Mesothelial cell of epicardium (in vitro differentiated cells): ENCODE measurements at places on chromosomes 11 and 22.

DNA sequence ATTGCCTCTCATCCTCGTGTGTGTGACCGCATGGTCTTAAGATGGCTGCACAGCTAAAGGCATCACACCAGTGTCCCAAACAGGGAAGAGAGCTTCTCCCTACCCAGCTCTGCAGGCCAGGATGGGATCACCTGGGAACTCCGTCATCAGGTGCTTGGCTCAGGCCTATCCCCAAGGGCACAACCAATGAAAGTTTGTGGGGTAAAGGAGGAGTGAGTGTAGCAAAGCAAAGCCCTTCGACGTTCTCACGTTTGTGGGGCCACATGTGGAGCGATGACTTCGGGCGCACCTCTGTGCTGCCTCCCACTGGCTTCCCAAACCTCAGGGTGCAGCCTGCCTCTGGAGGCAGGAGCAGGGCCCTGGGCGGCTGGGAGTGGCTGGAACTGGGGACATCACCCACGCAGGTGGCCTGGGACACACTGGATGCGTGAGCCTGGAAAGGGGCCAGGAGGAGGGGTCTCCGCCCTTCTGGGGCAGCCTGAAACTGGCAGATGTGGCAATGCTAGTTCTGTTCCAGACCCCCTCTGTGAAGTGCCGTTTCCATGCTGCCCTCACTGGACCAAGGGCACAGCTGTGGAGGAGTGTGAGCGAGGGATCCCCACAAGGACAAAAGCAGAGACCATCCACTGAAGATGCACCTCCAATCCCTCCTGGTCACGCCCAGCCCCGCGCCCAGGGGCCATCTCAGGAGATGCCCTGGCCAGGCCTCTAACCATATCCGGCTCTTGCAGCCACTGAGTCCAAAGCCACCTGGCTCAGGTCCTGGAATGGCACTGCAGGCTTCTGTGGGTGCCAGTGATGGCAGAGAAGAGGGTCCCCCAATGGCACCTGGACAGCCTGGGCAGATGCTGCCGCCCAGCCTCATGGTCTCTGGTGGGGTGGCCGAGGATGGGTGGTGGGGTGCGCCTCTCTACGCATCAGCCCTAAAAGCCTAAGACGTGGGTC is 30.6 kb upstream of the GAL start:
- no peak for DNase-seq

DNA sequence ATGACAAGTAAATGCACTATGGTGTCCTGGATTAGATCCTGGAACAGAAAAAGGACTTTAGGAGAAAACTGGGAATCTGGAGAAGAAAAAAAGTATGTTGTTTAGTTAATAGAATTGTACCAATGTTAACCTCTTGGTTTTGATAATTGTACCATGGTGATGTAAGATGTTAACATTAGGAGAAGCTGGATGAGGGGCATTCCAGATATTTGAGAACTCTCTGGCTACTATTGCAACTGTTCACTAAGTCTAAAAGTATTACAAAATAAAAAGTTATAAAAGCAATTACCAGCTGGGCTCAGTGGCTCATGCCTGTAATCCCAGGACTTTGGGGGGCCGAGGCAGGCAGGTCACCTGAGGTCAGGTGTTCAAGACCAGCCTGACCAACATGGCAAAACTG is 66.5 kb downstream of the EXT2 start:
- no peak for DNase-seq

GRCh38 chr22:46450931-46451561 is 86.4 kb downstream of the CELSR1 start:
- DNase-seq: peak; percentile 52

DNA sequence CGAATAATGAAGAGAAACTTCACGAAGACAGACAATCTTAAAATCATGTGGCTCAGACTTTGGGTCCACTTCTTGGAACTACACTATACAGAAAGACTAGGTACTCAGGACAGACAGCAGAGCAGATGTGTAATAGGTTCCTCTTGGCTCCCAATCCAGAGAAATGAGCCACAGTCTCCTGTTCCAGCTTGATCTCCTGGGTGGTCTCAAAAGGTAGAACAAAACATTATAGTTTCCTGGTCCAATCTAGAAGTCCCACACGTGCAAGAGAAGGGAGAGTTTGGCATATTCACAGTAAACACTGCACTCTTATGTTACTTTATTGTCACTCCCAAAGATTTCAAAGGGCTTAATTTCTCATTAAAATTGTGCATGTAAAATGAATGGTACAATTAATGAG is 134.5 kb upstream of the FIBIN start:
- no peak for DNase-seq

DNA sequence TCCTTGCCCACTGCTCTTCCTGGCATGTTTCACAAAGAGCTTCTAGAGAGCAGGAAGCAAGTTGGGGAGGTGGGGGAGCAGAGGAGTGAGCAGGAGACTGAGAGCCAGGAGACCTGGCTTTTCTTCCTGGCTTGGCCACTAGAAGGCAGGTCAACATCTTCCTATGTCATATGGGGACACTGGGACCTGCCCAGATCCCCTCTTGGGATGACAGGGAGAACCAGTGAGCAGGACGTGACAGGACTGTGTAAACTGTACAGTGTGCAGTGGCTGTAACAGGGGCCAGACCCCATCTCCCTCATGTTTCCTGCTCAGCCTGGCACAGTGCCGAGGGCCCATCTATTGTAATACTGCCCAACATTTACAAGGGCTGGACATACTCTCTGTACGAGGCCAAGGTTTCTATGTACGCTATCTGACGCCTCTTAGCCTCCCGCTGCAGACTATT is 29.4 kb downstream of the GDPD5 start:
- DNase-seq: no peak

GRCh38 chr11:129375751-129376657 is at the start of gene BARX2:
Gene BARX2 (plus strand): TSS chr11:129375848. CDS start chr11:129376036, 188 bp downstream.
- peak; percentile 70 for DNase-seq

DNA sequence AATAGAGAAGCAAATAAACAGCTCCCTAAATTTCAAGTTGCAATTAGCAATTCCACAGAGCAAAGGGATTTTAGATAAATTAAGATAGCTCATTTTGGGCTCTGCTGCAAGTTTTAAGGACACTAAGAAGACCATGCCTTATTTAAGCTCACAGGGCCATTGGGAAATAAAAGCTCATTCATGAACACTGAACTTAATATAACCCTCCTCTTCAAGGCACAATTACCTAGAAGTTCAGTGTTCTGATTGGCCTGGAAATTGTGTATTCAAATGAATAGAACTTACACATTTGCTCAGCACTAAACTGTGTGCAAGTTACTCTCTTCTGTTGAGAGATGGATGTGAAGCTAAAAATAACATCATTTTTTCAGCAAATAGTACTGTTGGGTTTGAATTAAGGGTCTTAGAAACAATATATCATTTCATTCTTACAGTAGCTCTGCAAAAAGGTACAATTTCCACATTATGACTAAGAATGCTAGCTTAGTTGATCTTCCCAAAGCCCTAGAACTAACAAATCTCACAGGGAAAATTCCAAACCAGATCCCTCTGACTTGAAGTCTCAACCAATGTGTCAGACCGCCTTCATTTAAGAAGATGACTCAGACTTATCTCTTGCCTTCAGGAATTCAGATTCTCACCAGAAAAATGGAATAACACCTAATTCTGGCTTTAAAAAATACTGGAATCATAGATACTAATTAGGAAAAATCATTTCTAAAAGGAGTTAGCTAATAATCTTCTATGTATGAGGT is 87.4 kb upstream of the LRRC55 start:
- no peak for DNase-seq

- DNase-seq: peak; percentile 64
Observed at GRCh38 chr22:39240831-39241793, 3.7 kb downstream of the PDGFB start.

- DNase-seq: peak; percentile 55
Observed at GRCh38 chr11:61917334-61918109, at the start of gene RAB3IL1. Gene RAB3IL1 (minus strand): TSS chr11:61917566. CDS start chr11:61917367, 199 bp downstream.

- DNase-seq: no peak
Observed at GRCh38 chr11:3623767-3624458, 17.9 kb downstream of the ART5 start.

GRCh38 chr11:122954455-122954854 is 27.2 kb downstream of the BSX start:
- DNase-seq: no peak

DNA sequence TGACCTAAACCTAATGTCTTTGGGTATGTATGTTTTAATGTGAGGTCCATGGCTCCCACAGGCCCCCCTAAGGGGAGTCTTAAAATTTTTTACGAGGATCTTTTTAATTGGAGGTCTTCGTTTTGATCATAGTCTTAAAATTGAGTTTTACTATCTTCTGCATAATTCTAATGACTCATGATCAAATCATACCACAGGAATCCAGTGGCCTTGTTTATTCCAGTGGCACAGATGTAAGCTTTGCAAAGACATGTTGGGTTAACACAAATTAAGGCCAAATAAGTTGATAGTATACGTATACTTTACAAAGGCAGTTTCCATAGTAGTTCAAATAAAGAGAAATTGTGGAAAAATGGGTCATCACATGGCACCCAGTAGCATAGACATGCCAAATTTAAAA is 33.9 kb upstream of the FJX1 start:
- DNase-seq: no peak

- DNase-seq: no peak
Observed at GRCh38 chr11:45755281-45755859, 49.6 kb upstream of the SLC35C1 start.

DNA sequence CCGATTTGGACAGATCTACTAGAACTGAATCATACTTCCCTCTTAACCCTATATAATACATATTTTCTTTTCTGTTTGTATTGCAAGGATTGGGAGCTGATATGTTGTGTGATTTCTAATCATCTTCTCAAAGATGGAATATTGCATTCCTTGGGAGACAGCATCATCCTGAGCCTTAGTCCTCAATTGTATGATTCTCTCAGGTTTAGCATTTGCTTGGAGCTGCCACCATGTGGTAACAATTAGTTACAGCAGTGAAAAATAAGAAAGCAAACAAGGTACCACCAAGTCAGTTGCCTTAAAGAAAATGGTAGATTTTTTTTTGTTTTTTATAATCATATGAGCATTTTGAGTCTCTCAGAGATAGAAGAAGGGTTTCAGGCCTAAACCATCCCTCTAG is 11.9 kb downstream of the SNX19 start:
- DNase-seq: no peak

GRCh38 chr11:99069856-99070444 is 49.2 kb downstream of the CNTN5 start:
- DNase-seq: no peak

DNA sequence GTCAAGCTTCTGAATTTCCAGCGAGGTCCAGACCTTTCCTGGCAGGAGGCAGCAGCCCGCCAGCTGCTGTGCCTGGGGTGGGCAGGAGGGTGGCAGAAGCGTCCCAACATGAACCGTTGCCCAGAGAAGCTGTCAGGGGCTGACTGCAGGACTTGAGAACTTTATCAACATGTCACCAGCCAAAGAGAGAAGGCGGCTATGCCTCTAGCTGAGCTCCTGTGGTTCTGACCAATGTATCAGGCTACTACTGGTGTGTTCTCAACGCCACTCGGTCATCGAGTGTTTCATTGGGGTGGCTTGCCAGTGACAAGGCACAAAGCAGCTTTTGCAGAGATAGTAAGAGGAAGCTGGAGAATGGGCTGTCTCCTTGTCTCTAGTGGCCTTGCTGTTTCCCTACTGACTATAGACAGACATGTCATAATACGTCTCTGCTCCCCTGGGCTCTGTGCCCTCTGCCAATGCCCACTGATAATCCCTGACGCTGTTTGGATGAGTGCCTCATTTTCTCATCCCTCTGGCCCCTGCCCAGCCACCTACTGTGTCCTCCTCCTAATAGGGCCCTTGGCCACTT is 17.6 kb upstream of the ASCC2 start:
- DNase-seq: no peak

DNA sequence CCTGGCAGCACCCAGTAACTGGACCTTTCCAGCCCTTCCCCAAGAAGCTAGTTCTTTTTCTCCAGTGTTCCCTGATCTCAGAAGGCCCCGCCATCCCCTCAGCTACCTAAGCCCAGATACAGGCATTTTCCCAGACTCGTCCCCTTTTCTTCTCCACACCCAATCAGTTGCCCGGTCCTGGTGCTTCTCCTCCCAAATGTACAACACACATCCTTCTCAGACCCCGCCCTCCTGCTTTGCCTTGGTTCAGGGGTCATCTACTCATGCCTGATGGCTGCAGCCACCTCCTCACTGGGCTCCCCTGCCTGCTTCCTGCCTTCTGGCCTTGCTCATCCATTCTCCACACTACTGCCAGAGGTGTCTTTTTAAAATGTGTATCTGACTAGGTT is 6.5 kb downstream of the TKFC start:
- no peak for DNase-seq

DNA sequence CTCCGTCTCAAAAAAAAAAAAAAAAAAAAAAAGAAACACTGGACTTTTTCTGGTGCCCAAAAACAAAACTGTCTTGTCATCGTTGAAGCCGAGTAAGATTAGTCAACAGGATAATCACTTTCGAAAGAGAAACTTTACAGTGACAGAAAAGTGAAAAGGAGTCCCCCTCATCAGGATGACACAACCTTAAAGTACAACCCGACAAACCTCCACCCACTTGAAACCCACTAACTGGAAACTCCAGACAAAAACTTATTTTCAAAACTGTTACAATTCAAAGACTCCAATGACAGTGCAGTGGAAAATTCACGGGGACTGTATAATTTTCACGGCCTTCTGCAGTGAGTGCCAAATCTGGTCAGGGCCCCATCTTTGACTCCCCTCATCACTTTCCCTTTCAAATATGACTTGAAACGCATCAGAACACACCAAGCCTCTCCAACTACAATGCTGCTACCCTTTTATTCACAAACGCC is 1.3 kb downstream of the DENND5A start:
- DNase-seq: no peak

GRCh38 chr11:119864836-119865235 is 135.8 kb upstream of the NECTIN1 start:
- no peak for DNase-seq

DNA sequence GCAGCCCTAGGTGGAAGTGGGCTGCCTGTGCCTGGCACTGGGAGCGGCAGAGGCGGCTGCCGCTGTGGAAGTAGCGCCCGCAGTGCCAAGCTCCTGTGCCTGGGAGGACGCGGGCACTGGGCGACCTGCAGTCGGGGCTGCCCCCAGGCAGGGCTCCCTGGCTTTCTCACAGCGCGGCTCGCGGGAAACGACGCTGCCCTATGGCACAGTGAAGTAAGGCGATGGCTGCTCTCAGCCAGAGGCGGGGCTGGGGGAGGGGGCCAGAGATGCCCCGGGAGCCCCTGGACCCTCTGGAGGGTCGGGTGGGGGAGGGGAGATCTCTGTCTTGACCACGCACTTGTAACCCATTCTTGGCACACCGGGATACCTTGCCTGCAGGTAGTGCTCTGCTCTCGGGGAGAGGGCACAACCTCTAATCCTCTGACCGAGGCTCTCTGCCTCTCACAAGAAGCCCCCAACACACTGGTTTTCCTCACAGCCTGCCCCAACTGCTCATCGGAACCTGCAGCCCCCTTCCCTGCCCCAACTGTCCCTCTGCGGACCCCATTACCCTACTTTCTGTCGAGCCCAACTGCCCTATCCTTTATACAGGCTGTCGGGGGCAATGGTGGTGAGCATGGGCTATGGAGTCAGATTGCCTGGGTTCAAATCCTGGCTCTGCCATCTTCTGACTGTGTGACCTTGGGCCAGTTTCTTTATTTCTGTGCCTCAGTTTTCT is 32.2 kb upstream of the TRIM29 start:
- DNase-seq: no peak

- no peak for DNase-seq
Observed at GRCh38 chr11:38461751-38462150, 1863.7 kb upstream of the RAG2 start.
